Upper lobe of right lung (tissue), 1 donor: ENCODE measurements at places on chromosomes 1 and 21. TPM values are rescaled to one million over a fixed set of nuclear protein-coding genes. Genes with fewer than 3 reads are reported as not detected.

DNA sequence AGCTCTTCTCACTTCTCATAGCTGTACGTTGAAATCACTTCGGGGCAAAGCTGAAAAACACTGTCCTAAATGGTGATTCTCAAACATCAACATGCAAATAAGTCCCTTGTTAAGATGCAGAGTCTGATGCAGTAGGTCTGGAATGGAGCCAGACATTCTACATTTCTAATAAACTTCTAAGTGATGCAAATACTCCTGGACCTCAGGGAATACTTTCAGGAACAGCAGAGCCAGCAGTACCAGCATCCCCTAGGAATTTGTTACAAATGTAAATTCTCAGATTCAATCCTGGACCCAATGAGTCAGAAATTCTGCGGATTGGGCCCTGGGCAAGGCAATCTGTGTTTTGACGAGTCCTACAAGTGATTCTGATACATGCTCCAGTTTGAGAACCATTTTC lies 152.3 kb downstream of the PCNX2 start:
- no peak for DNase-seq

Gene DCST1
- not detected for total RNA-seq

DNA sequence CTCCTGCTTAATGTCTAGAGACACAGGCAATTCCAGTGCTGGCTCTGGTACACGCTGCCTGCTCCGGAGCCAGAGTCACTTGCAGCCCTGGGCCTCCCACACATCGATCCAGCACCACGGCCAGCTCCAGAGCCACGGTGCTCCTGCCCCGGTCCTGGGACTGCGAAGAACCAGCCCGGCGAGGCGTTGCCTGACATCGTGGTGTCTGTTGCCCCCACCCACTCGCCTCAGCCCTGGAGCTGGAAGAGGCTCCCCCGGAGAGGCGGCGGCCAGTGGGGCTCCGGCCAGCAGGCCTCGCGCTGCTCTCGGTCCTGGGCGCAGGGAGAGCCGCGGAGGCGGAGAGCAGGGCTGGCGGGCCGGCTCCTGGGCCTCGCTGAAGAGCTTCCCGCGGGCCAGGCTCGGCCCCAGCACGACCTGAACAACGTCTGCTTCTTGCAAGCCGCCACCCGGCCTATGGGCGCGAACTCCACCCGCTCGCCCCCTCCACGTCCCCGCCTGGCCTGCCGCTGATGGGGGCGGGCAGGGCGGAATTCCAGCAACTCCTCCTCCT lies 364.8 kb downstream of the CEP170 start:
- DNase-seq = no peak

DNA sequence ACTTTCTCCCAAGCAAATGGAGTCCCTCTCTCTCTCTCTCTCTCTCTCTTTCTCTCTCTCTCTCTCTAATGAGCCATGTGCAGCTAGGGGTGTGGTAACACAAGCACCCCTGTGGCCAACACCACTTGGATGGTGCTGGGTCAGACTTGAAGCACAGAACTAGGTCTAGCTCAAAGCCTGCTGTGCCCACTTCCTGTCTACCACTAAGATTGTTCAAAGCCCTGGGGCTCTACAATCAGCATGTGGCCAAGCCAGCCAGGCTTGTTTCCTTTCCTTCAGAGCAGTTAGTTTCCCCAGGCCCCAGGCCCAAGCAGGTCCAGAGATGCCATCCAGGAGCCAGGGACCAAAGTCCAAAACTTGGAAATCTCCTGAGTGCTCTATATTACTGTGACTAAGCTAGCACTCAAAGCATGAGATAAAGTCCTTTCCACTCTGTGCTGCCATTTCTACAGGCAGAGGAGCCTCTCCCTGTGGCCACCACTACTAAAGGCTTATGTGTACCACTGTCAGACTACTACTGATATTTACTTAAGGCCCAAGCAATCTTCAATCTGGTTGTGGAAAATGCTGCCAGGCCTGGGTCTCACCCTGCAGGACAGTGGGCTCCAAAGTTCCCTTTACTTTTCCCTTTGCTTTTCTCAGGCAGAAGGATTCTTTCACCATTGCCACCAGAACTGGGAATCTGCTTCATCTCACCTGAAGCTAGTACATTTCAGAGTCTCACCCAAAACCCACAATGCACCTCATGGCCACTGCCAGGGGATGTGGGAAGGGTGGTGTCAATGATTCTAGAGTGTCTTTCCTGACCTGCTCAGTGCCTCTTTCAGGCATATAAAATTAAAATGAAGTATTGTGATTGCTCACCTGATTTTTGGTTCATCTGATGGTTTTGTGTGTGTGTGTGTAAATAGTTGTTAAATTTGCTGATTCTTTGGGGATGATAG lies 999.5 kb downstream of the NCAM2 start:
- no peak for DNase-seq

Gene LRRC71
- total RNA-seq = 0.26 TPM
